ENCODE measurements at places on chromosomes 11 and 22.

DNA sequence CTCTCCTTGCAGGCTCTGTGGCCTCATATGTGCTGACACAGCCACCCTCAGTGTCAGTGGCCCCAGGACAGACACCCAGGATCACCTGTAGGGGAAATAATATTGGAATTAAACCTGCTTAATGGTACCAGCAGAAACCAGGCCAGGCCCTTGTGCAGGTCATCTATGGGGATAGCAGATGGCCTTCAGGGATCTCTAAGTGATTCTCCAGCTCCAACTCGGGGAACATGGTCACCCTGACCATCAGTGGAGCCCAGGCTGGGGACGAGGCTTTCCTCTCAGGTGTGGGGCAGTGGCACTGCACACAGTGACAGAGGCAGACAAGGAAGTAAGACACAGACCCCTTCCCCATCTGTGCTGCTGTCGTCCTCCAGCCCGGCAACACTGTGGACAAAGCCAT, 16.9 kb downstream of the GGTLC2 start:
- DNase-seq, result no peak

GRCh38 chr11:111949519-111950426, 12.6 kb downstream of the DIXDC1 start:
- DNase-seq, result no peak

DNA sequence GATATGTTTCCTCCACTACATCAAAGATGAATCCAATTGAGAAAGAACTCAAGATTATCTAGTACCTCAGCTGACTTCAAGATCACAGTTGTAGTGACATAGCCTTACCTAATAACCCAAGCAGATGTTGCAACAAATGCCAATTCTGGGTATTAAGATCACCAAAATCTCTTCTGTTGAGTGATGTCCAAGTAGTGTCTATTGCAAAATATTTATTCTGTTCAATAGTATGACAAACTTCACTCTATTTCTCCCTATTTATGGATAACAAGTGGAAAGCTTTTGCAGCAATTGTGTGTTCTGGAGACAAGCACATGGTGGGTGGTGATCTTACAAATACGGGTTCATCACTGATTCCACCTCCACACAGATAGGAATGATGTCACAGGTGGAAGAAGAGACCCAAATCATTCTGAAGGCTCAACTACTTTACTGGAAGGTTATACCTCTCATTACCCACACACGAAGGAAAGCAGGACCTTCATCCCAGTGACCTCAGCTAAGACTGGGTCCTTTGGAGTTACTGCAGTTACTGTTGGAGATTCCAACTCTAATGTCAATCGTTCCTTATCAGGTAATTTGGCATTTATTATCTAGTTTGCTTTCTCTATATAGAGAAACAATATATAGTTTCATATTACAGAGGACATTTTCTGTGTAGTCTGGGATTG, 72.0 kb downstream of the CD44 start:
- no peak for DNase-seq

DNA sequence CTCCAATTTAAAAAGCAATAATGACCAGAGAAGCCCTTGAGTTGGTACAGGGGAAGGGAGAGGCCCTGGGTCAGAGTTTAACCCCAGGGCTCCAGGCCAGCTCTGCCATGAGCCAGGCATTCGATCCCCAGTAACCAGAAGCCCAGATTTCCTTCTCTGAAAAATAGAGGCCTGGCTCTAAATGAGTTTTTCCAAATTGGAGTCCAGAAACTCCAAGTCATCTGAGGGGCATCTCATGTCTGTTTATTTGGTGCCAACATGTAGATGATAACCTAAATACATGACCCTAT, 381.9 kb downstream of the CTTN start:
- no peak for DNase-seq

GRCh38 chr11:115548878-115549528, 44.8 kb upstream of the CADM1 start:
- DNase-seq, result no peak

DNA sequence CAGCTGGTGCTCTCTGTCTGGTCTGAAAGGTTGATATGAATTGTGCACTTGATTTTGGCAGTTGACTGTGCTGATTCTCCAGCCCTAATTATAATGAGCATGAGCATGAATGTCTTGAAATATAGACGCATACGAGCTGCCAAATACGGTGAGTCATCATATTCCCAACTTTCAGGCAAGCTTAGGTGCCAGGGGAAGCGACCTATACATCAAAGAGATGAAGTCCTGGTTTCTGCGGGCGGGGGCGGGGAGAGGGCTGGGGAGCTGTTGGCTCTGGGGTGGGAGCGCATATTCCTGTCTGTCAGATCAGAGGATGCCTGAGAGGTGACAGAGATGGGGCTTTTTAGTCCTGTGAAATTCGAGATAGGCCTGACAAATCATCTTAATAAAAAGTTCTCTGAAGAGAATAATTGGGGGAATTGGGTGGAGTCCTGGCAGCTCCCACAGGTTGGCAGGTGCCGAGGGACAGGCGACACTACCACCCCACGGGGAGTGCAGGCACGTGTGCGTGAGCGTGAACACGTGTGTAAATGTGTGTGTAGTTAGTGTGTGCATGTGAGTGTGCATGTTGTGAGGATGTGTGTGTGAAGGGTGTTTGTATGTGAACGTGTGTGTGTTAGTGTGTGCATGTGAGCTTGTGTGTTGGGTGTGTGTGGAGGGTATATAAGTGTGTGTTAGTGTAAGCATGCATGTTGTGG, 865.3 kb downstream of the TBC1D22A start:
- no peak for DNase-seq

GRCh38 chr22:23001463-23001862, 68.9 kb upstream of the GNAZ start:
- DNase-seq, result no peak

GRCh38 chr22:42901790-42902508, 44.9 kb upstream of the ARFGAP3 start:
- no peak for DNase-seq

- DNase-seq, result no peak
These were observed 7.6 kb upstream of the CTR9 start for GRCh38 chr11:10743354-10744000.

DNA sequence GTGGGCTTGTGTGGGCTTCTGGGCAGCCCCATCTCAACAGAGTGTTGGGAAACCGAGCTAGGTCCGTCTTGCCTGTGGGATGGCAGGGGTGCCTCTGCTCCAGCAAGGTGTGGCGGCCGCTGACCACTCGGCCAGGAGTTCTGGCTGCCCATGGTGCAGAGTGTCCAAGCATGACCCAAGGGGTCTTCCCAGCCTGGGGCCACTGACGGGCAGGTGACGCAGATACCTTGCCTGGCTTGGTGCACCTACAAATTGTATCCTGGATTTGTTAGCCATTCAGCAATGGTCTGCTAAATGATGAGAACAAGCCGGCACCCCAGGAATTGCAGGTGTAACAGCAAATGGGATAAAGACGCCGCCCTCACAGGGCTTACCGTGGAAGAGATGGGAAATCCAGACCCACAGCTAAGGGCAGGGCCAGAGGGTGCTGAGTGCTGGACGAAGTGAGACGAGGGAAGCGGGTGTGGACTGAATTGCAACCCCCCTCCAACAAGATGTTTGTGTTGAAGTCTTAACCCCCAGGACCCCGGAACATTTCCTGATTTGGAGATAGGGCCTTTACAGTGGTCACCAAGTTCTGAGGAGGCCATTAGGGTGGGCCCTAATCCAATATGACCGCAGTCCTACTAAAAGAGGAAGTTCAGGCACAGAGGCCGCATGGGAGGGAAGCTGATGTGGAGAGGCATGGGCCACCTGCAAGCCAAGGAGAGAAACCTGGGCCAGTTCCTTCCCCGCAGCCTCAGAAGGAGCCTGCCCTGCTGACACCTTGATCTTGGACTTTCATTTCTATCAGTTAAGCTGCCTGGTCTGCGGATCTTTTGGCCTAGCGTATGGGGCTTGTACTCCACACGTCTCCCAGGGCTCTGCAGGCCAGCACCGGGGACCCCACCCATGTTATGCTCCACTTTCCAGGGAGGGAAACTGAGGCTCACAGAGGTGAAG, 45.2 kb upstream of the LINC01488 start:
- no peak for DNase-seq

DNA sequence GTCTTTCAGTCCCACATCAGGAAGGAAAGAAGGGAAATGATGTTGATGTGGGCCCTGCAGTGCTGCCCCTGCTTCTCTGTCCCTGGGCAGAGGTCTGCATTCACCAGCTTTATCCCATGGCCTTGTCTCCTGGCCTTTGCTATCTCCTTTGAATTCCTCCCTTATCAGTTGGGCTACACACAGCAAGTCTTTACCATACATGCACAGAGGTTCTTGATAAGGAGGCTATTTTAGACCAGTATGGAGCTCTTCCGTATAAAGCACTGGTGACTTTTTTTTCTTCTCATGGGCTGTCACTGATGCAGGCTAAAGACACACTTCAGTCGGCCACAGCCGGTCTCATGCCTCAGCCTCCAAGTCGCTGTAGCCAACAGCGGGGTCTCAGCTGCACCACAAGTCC, 20.2 kb downstream of the MYO18B start:
- no peak for DNase-seq

DNA sequence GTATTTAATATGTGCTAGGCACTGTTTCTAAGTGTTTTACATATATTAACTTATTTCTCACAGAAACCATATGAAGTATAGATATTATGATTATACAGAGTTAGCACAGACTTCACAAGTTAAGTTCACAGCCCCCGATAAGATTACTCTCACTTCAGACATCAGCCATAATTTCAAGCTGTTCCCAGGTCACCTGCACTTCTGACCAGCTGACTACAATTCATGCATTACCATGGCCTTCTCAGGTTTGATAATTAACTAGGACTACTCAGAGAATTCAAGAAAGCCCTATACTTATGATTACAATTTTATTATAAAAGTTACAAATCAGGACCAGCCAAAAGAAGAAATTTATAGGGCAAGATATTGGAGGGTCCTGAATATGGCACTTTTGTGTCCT, 68.2 kb upstream of the RRM1 start:
- DNase-seq, result no peak

- DNase-seq, result no peak
These were observed 9.7 kb downstream of the MRGPRF start for GRCh38 chr11:69003301-69003865.

- no peak for DNase-seq
These were observed 187.0 kb downstream of the ST3GAL4 start for GRCh38 chr11:126542334-126543015.

- no peak for DNase-seq
These were observed 92.3 kb upstream of the SEPTIN5 start for GRCh38 chr22:19622061-19622441.

DNA sequence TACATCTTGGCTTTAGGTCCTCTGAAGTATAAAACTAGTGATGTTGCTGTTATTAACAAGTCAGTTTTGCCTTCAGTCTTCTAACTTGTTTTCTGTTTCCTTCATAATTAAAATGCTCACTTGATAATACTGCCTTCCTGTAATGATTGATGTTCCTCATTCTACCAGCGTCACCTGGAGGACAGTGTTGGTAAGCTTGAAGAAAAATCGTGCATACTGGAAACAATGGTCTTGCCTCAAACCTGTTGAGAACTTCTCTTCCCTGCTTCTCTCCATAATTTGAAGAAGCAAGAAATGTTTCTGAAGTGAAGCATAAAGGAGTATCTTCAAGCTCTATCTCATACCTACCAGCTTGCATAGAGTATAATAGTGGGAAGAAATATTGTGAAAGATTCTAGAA, 3.0 kb downstream of the YWHAH start:
- no peak for DNase-seq

- peak; percentile 55 for DNase-seq
These were observed 55.0 kb upstream of the ANO3 start for GRCh38 chr11:26276798-26277424.

DNA sequence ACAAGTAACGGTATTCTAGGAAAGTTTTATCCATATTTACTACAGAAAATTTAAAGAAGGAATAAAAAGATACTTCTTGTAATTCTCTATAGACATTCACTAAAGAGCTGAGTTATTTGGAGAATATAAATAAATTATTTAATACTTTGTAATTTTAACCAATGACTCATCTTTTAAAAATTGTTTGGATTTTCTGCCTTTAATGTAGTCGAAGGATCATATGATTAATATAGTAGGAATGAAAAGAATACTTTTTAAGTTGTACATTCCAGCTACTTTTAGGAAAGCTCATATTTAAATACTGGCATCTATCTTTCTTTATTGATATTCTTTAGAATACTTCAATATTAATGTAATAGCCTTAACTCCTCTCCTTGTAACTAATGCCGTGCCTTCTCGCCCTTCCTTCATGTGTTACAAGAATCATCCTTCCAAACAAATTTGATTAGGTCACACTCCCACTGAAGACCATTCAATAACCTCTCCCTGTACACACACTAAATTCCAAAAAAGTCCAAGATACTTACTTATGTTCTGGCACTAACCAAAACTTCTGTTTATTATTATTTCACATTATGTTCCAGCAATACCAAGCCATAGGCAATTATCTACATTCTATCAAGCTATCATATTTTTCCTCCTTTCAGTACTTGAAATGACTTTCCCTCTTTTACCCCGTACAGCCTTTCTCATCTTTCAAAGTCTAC, 501.9 kb downstream of the CNTN5 start:
- no peak for DNase-seq

- peak; percentile 53 for DNase-seq
These were observed 4.6 kb upstream of the KCNJ5 start for GRCh38 chr11:128886406-128887124.

- DNase-seq, result no peak
These were observed 19.7 kb upstream of the PDGFB start for GRCh38 chr22:39264349-39265038.

DNA sequence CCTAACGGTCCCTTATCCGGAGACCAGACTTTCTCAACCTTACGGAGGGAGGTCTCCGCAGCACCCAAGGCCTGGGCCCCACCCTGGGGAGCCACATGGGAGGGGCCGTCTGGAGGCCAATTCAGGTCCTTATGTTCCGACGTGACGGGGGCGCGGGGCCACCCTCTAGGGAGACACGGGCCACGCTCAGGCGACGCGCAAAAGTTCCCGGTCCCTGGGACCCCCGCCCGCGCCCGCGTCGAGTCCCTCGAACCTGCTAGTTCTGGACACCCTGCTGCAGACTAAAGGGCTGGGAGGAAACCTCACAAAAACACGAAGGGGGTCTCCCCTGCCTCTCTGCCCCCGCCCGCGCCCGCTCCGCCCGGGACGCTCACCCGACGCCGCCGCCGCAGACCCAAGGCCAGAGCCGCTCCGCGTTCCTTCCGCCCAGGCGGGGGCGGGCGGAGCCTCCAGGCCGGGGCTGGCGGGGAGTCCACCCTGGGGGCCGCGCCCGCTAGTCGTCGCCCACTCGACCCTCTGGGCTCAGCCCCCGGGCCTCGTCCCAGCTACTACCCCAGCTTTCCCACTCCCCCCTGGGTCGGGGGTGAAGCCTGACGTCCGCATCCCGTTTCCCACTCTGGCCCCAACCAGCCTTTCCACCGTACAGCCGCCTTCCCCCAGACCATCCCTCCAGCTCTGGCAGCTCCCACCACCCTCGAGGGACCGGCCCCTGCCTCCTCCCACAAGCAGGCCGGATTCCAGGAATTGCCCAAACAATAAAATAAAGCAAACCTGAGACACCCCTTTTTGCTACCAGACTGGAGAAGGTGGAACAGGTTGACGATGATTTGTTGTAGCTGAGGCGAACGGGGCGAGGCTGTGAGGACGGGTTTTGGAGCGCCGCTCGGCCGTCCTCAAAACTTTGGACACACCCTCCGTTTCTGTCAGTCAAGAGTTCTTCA, 2.7 kb downstream of the RNH1 start:
- DNase-seq, result no peak
